ENCODE measurements at places on chromosomes 16 and 17.

GRCh38 chr16:77807-78443 is at the start of gene MPG:
Gene MPG (plus strand): TSS chr16:78225. CDS start chr16:78310, 85 bp downstream.
- peaks cover 36% of the 10 kb centered on the region for H3K4me1 ChIP-seq
- peaks cover 12% of the 10 kb centered on the region for H3K36me3 ChIP-seq
- peaks cover 5% of the 10 kb centered on the region for H3K27me3 ChIP-seq
- no peak within 1 kb of the TSS for H3K27ac ChIP-seq
- DNase-seq = peak; percentile 62

DNA sequence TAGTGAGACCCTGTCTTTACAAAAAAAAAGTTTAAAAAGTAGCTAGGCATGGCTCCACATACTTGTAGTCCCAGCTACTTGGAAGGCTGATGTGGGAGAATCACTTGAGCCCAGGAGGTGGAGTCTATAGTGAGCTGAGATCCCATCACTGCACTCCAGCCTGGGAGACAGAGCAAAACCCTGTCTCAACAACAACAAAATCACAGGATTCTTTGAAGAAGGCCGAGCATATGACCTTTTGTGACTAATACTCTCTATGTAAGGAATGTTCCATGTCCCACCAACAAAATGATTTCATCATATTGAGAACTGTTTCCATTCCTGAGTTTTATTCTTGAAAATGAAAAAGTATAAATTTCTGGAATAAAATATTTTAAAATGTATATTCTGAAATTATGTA is 58.9 kb upstream of the EFCAB3 start:
- H3K27ac ChIP-seq = no peak overlapping the region
- H3K4me3 ChIP-seq = no peak overlapping the region
- no peaks in the 10 kb centered on the region for H3K4me1 ChIP-seq
- H3K36me3 ChIP-seq = no peaks in the 10 kb centered on the region

GRCh38 chr17:50352693-50353599 is 7.0 kb downstream of the XYLT2 start:
- no peaks in the 10 kb centered on the region for H3K4me1 ChIP-seq
- no peaks in the 10 kb centered on the region for H3K27me3 ChIP-seq
- peaks cover 40% of the 10 kb centered on the region for H3K36me3 ChIP-seq
- H3K27ac ChIP-seq = no peak overlapping the region
- DNase-seq = no peak

DNA sequence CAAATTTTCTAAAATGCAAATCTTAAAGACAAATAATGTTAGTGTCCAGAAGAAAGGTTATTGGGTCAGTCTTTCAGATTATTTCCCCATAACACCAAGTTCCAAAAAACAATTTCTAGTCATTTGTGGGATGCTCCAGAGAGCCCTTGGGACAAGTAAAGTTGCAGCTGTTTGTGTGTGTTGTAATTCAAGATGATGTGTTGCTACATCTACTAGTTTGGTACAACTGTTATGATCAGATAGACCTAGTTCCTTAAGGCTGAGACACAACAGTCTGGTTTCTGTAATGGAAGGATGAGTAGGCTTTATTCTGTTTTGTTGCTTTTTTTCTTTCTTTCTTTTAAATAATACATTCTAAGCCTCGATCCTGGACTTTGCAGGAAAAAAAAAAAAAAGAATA is 41.9 kb downstream of the PIGL start:
- no peaks in the 10 kb centered on the region for H3K27me3 ChIP-seq
- no peak overlapping the region for H3K4me3 ChIP-seq
- no peaks in the 10 kb centered on the region for H3K36me3 ChIP-seq
- H3K4me1 ChIP-seq = peaks cover 14% of the 10 kb centered on the region
- DNase-seq = peak; percentile 4

DNA sequence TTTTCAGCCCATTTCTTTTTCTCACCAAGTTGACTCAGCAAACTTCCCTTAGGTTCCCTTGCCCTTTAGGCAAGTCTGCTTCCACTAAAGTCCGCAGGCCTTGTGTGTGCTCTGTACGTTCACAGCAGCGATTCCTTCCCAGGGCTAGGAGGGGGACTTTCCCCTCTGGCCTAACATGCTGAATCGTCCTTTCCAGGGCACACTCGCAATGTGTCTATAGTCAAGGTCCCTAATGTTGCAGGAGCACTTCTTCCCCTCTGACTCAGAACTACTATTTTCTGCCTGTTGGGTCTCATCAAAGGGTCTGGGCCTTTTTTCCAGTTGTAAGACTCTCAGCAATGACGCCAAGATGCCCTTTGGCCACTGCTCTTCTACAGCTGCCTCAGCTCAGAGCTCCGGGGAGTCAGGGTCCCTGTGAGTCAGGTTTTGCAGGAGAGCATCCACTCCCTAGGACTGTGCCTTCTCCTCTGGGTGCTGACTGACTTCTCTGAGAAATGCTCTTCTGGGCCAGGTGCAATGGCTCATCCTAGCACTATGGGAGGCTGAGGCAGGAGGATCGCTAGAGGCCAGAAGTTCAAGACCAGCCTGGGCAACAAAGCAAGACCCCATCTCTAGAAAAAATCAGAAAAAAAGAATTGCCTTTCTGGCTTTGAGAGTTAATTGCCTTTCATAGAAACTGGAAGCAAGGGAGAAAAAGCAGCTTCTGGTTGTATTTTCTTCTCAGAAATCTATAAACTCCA is 64.4 kb upstream of the TBX2 start:
- no peak for DNase-seq
- H3K27ac ChIP-seq = no peak overlapping the region
- no peaks in the 10 kb centered on the region for H3K4me1 ChIP-seq
- H3K4me3 ChIP-seq = no peak overlapping the region

DNA sequence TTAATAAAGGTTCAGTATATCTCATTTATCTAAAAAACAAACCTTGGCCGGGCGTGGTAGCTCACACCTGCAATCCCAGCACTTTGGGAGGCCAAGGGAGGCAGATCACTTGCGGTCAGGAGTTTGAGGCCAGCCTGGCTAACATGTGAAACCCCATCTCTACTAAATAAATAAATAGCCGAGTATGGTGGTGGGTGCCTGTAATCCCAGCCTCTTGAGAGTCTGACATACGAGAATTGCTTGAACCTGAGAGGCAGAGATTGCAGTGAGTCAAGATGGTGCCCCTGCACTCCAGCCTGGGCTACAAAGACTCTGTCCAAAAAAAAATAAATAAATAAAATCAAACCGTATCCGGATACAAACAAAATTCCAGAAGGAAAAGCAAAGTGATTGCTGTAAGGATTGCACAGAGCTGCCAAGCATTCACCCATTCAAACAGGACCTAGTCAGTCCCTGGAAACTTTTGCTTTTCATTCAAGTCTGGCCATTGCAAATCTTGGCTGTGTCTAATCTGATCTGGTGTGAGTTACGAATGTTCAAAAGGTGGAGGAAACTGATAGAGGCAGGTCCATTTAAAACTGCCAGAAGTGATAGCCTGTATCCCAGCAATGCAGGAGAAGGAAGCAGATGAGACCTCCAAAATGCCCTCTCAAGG is 102.5 kb upstream of the CLEC3A start:
- no peak overlapping the region for H3K27ac ChIP-seq
- H3K36me3 ChIP-seq = no peaks in the 10 kb centered on the region
- H3K27me3 ChIP-seq = no peaks in the 10 kb centered on the region
- no peaks in the 10 kb centered on the region for H3K4me1 ChIP-seq

GRCh38 chr16:85819245-85819644 is 19.8 kb downstream of the COX4I1 start:
- DNase-seq = peak; percentile 89
- peaks cover 14% of the 10 kb centered on the region for H3K4me1 ChIP-seq
- H3K27me3 ChIP-seq = no peaks in the 10 kb centered on the region

- H3K36me3 ChIP-seq = no peaks in the 10 kb centered on the region
- H3K4me1 ChIP-seq = no peaks in the 10 kb centered on the region
- no peak overlapping the region for H3K4me3 ChIP-seq
- DNase-seq = no peak
Observed at GRCh38 chr17:9256751-9257629, 235.7 kb downstream of the NTN1 start.

- H3K4me3 ChIP-seq = no peak overlapping the region
- H3K27me3 ChIP-seq = peaks cover 27% of the 10 kb centered on the region
- DNase-seq = no peak
- H3K4me1 ChIP-seq = peaks cover 10% of the 10 kb centered on the region
Observed at GRCh38 chr17:82388922-82389283, 17.3 kb downstream of the UTS2R start.

GRCh38 chr16:616733-617586 is 13.8 kb upstream of the WFIKKN1 start:
- no peak overlapping the region for H3K27ac ChIP-seq
- peaks cover 30% of the 10 kb centered on the region for H3K36me3 ChIP-seq
- no peaks in the 10 kb centered on the region for H3K27me3 ChIP-seq
- no peak for DNase-seq

Data from CD14-positive monocyte (primary cell).